SK-MEL-5 (cell line): ENCODE measurements at places on chromosomes 3 and 15. TPM values are rescaled to one million over a fixed set of nuclear protein-coding genes. Genes with fewer than 3 reads are reported as not detected.

Gene RASGRF1
- total RNA-seq, result 0.37 and 0.45 TPM in 2 replicates

Gene ZNF80
- 0.11 TPM in 1 of 2 replicates, not detected in the other for total RNA-seq

Gene GPR149
- total RNA-seq, result not detected in 2 replicates

Gene UBP1
- 29.1 and 33.7 TPM in 2 replicates for total RNA-seq

Gene CADM2
- total RNA-seq, result not detected in 2 replicates

DNA sequence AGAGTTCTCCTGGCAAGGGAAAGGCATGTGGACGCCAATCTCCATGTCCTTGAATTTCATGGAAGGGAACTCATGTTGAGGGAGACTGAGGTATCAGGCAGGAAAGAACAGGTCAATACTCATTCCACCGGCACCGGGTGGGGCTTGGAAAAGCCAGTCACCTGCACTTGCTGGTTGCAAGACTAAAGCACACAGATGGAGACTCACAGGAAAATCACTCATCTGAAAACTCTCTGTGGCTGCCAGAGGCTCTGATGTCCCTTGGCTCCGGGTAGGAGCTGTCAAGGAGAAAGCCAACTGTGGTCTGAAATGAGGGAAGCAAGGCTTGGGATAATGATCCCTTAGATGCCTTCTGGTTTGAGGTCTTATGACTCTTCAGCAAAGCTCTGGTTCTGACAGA, 8.7 kb upstream of the CGNL1 start:
- no peak for DNase-seq

GRCh38 chr15:62561059-62561519, 396.0 kb upstream of the C2CD4B start:
- DNase-seq, result no peak

GRCh38 chr3:197600796-197601565, 45.2 kb upstream of the BDH1 start:
- DNase-seq, result peak; percentile 58

GRCh38 chr3:109257269-109257668, 59.0 kb downstream of the DPPA2 start:
- DNase-seq, result peak; percentile 49

GRCh38 chr3:193702967-193703366, 110.0 kb downstream of the OPA1 start:
- DNase-seq, result no peak

- DNase-seq, result no peak
These were observed 15.1 kb upstream of the SNRPA1 start for GRCh38 chr15:101310161-101310480.

- DNase-seq, result no peak
These were observed 210.6 kb downstream of the ATP8B4 start for GRCh38 chr15:49908236-49908932.

DNA sequence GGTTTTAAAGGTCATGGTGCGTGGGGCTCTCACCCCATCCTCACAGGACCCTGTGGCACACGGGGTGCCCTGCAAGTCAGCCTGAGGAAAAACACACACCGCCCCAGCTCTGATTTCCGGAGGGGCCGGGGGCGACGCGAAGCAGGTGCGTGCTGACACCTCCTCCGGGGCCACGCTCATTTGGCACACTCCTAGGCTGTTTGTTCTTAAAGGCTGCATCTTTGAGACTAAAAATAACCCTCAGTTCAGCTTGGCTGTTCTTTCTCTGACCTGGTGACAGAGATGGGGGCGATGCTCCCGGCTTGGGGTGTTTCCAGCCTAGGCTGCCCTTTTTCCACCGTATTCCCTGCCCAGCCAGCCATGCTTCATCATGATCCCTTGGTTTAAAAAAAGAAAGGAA, 141.5 kb upstream of the TPM1 start:
- no peak for DNase-seq
